ENCODE measurements at places on chromosomes 4 and X. TPM values are rescaled to one million over a fixed set of nuclear protein-coding genes. Genes with fewer than 3 reads are reported as not detected.

DNA sequence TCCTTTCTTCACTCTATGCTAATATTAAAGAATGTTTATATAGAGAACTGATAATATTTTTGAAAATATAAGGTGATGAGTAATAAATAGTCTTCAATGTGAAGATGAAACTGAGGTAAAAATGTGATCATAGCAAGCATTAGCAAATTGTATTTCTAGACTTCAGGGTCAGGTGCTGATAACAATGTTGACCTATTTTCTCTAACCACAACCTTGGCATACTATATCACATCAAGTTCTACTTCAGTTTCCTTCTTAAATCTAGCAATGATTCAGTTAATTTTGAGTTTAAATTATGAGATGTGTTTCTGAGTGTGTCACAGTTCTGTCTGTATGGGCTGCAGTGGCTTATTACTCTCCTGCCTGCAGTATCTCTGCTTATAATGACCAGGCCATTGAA, 209.4 kb downstream of the RAPGEF2 start:
- no peak for DNase-seq

Gene EDA
- total RNA-seq, result 4.3 TPM

- DNase-seq, result no peak
Measured at GRCh38 chr4:42361456-42361855, 35.8 kb upstream of the SHISA3 start.

Gene WAS
- total RNA-seq, result 99.3 TPM

DNA sequence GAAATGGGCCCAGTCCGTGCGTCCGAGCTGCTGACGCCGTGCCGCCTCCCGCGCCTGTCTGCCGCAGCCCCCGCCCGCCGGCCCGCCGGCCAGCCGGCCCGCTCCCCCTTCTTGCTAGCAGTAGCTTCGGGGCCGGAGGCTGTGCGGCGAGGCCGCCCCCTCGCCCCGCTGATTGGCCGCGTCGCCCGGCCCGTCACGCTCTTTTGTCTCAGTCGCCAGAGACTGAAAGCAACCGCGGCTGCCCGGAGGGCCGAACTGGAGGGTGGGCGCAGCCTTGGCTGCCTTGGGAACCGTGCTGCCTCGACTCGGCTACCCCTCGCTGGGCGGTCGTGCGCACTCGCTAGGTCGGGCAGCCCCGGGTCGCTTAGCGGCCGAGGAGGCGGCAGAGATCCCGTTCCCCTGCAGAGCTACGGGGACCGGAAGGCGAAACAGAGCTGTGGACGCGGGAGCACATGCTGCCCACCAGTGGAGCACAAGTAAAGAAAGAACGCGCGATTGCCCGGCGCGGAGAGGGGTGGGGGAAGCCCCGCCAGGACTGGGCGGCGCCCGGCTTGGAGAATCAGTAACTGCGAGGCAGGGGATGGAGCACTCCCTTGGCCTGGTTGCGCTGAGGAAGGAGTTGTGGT, at the start of gene ZCCHC18:
ZCCHC18 (plus strand) TSS at position 198 of the 626 bp plus-strand sequence. CDS start 1,589 bp downstream, outside the sequence.
- peak; percentile 89 for DNase-seq

- no peak for DNase-seq
Measured at GRCh38 chr4:7703688-7704087, 236.0 kb downstream of the AFAP1 start.

DNA sequence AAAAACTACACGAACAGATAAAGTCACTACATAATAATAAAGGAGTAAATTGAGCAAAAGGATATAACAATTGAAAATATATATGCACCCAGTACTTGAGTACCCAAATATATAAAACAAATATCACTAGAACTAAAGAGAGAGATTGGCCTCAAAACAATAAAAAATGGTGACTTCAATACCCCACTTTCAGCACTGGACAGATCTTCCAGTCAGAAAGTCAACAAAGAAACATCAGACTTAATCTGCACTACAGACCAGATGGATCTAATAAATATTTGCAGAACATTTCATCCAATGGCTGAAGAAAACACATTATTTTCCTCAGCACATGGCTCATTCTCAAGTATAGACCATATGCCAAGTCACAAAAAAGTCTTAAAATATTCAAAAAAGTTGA, 503.6 kb downstream of the NAP1L3 start:
- DNase-seq, result no peak

Gene RAI2
- 3.2 TPM for total RNA-seq

Gene SORCS2
- 0.33 TPM for total RNA-seq

Gene DGKK
- not detected for total RNA-seq

DNA sequence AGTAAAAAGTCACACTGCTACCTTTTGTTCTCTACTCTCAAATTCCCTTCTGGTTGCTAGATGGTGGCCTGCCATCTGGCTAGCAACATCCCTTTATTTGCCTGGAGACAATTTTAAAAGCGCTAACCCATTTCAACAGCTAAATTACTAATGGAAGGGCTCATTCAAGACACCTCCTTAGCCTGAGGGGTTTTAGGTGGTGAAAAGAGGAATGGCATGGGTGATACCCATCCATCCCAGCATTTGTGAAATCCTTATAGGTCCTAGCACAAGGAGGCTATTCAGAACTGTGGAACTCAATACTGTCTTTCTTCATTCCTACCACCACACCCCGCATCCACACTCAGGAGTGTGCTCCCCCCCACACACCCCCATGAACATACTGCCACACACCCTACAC, 33.5 kb downstream of the ARHGEF9 start:
- DNase-seq, result no peak

Gene RBMXL3
- not detected for total RNA-seq

Gene SPANXB1
- total RNA-seq, result not detected

DNA sequence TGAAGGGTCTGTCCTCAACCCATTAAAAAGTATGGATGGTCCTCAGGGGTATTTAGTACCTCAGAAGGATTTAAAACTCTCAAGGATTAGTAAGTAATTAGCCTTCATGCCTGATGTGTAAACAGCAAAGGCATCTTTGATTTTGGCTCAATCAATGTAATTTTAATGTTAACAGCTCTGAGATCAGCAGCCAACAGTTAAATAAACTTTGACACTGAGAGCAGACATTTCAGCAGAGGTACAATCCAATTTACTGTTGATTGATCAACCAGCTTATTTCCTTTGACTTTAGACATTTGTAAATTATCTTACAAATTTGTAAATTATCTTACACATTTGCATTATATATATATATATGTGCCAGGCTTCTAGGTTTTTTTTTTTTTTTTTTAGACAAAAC, 36.9 kb downstream of the STOX2 start:
- DNase-seq, result no peak

DNA sequence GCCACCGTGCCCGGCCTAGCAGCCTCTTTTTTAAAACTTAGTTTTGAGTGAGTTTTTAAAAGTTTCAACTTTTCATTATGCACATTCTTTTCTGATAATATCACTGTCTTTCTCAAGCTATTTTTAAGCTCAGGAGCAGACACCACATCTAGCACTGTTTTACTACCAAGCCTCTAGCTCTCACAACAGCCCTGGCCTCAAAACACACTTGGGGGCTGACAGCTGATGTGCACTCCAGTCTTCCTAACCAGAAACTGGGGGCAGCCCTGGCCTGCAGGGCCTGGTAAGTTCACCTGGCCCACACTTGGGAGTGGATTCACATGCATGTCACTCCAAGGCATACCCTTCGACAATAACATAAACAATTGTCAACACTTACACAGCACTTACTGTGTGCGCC, 34.0 kb downstream of the CENPU start:
- DNase-seq, result no peak

Gene LRRC66
- 0.43 TPM for total RNA-seq

Data from spleen (tissue), 13 donors.